ENCODE measurements at places on chromosomes 4 and X.

- DNase-seq: no peak
Observed at GRCh38 chr4:164926301-164926700, 49.3 kb downstream of the APELA start.

GRCh38 chr4:71275004-71275403 lies 63.8 kb upstream of the SLC4A4 start:
- no peak for DNase-seq

GRCh38 chrX:12892716-12893115 lies 13.7 kb upstream of the TLR8 start:
- DNase-seq: peak; percentile 50

- no peak for DNase-seq
Observed at GRCh38 chrX:57070185-57070984, 51.0 kb downstream of the SPIN2B start.

DNA sequence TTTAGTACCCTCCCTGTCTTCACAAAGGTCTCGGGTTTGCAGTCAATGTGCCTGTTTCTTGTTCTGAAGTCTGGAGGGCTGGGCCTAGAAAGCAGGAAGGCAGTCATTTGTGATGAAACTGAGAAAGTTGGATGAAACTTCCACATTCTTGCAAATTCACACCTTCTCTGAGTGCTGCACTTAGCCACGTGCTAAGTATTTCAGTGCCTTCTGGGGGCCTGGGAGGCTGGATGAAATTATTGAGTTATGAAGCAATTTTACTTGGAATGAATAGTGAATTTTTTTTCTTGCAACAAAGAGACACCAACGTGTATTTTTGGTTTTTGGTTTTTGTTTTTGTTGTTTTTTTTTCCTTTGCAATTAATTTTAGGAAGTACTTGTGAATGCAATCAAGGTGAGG lies 71.2 kb downstream of the MSX1 start:
- DNase-seq: no peak

GRCh38 chr4:2642968-2643367 lies 106.5 kb downstream of the FAM193A start:
- no peak for DNase-seq

GRCh38 chr4:89111833-89112563 lies 665 bp downstream of the TIGD2 start:
- peak; percentile 45 for DNase-seq

GRCh38 chr4:133464311-133464710 lies 315.2 kb downstream of the PCDH10 start:
- no peak for DNase-seq

DNA sequence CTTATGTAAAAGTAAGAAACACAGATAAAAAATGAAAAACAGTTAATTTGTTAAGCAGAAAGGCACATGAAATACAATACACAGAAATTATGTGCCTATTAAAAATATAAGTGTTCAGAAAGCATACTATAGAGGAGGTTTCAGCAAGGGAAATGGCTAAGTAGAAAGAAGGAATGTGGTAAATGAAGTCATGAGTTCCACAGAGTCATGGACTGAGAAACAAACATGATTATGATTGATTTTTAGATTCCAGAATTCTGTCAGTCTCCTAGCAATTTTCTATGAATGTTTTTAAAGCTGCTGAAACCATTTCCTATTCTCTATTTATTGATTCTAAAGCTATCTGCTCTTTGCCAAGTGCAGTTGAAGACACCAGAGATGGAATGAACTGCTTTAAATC lies 1398.4 kb downstream of the ARAP2 start:
- no peak for DNase-seq

DNA sequence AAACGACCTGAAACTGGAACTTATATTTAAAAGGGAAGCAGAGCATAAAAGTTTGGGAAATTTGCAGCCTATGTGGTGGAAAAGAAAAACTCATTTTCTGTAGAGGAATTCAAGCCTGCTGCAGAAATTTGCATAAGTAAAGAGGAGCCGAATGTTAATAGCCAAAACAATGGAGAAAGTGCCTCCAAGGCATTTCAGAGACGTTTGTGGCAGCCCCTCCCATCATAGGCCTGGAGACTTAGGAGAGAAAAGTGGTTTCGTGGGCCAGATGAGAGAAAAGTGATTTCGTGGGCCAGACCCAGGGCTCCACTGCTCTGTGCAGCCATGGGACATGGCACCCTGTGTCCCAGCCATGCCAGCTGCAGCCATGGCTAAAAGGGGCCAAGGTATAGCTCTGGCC lies 361.9 kb downstream of the PCDH19 start:
- DNase-seq: no peak

- DNase-seq: no peak
Observed at GRCh38 chr4:17915439-17915838, 104.7 kb downstream of the NCAPG start.

DNA sequence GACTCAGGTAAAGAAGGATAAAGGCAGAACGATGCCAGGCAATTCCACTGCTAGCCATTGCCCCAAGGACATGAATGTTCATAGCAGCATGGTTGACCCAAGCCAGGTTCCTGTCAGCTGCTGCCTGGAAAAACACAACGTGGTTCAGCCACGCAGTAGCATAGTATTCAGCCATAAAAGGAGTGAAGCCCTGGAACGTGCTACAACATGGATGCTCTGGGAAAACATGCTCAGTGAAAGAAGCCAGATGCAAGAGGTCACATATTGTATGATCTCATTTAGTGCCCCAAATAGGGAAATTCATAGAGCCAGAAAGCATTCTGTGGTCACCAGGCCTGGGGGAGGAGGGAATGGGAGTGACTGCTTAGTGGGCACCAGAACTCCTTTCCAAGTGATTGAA lies 129.8 kb downstream of the GPR143 start:
- DNase-seq: peak; percentile 11

- DNase-seq: peak; percentile 48
Observed at GRCh38 chr4:138452826-138453225, 210.7 kb upstream of the SLC7A11 start.

DNA sequence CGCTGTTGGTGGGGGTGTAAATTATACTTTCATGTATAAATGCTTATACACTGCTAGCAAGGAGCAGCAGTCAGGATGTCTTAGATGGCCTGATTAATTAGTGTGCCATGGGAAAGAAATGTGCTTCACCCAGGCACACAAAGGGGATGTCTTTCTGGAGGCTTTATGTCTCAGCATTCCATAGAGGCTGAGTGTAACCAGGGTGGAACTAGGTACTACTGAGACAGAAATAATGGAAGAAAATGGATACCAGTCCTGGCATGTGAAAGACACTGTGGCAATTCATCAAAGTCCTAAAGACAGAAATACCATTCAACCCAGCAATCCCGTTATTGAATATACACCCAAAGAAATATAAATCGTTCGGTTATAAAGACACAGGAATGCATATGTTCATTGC lies 52.5 kb downstream of the PF4 start:
- no peak for DNase-seq

- no peak for DNase-seq
Observed at GRCh38 chr4:185179488-185179887, 24.3 kb downstream of the CFAP97 start.

- DNase-seq: no peak
Observed at GRCh38 chr4:83651846-83652245, 115.9 kb downstream of the GPAT3 start.

- no peak for DNase-seq
Observed at GRCh38 chrX:40205471-40205870, 107.7 kb upstream of the BCOR start.

GRCh38 chrX:11537141-11537540 lies 128.6 kb downstream of the ARHGAP6 start:
- DNase-seq: no peak

- no peak for DNase-seq
Observed at GRCh38 chrX:148929686-148930085, 429.3 kb downstream of the AFF2 start.

- no peak for DNase-seq
Observed at GRCh38 chr4:11446155-11446811, 17.6 kb upstream of the HS3ST1 start.

DNA sequence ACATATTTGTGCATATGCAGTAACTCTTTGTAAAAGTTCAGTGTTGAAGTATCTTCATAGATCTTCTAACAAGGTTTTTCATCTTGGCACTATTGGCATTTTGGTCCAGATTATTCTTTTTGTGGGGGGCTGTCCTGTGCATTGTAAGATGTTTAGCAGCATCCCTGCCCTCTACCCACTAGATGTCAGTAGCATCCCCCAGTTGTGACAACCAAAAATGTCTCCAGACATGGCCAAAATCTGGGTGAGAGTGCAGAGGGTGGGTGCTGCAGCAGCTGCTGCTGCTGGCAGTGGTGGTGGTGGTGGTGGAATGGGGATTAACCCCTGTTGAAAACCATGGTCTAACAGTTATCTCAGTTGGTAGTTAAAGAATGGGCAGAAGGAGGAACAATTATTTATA lies 370.0 kb downstream of the GPAT3 start:
- no peak for DNase-seq

DNA sequence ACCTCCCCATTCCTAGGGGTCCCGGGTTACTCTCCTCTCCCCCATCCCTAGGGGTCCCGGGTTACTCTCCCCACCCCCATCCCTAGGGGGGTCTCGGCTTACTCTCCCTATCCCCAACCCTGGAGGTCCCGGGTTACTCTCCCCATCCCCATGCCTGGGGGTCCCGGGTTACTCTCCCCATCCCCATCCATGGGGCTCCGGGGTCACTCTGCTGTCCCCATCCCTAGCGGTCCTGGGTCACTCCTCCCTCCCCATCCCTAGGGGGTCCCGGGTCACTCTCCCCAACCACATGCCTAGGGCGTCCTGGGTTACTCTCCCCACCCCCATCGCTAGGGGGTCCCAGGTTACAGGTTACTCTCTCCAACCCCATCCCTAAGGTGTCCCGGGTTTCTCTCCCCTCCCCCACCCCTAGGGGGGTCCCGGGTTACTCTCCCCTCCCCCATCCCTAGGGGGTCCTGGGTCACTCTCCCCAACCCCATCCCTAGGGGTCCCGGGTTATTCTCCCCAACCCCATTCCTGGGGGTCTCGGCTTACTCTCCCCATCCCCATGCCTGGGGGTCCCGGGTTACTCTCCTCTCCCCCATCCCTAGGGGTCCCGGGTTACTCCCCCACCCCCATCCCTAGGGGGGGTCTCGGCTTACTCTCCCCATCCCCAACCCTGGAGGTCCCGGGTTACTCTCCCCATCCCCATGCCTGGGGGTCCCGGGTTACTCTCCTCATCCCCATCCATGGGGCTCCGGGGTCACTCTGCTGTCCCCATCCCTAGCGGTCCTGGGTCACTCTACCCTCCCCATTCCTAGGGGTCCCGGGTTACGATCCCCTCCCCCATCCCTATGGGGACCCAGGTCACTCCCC lies 821 bp downstream of the ASMTL start:
- DNase-seq: no peak

DNA sequence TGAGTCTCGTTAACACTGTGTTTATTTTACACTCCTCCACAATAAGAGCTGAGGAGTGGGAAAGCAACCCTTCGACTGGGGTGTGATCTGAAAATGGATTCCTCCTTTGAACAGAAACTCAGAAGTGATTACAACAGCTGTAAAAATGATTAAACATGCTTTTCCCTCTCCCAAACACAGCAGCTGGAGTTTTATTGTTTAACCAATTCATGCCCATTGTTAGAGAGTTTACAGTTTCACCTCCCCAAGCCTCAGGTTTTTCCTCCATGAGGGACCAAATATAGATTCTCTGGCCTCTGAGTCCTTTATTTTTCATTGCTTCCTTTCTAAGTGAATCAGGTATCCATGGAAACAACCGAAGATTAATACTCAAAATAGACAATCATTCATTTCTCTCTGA lies 263.0 kb upstream of the TAPT1 start:
- DNase-seq: no peak

DNA sequence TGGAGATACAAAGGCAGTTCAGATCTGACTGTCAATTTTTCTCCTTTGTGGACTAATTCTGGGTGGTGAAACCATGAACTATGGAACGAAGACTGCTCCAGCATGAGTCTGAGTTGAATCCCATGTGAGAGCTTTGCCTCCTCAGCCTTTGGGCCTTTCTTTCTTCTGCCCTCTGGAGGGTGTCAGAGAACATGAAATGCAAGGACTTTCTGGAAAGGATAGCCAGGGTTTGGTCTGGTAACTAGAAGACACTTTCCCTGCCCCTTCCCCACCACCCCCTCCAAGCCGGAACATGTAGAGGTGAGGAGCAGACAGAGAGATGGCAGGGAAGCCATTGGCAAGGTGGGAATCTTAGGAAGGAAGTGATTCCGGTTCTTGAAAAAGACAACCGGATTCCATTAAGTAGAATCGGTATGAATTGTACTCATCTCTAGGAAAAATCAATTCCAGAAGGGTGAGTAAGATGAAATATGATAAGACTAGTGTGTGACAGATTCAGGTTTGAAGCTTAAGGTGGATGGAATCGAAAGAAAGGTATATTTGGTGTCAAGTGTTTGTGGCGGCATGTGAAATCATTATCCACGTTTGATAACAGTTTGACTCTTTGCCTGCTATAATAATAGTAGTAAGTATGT lies 19.0 kb downstream of the FHL1 start:
- peak; percentile 25 for DNase-seq

DNA sequence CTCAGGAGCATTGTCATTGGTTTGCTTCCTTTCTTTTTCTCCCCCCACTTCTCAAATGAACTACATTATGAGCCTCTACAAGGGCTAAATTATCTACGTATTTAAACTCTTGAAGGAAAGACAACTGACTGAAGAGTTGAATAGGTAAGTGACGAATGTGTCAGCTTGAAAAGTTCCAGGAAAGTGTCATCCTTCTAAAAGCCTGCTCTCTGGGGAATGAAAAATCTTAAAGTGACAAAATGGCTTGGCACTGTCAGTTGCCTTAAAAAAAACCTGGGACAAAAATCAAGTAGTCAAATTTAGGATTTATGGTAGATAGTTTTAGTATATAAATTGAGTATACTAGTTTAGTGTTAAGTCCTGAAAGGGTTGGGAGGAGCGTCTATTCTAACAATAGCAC lies 173.9 kb upstream of the NDP start:
- DNase-seq: no peak

DNA sequence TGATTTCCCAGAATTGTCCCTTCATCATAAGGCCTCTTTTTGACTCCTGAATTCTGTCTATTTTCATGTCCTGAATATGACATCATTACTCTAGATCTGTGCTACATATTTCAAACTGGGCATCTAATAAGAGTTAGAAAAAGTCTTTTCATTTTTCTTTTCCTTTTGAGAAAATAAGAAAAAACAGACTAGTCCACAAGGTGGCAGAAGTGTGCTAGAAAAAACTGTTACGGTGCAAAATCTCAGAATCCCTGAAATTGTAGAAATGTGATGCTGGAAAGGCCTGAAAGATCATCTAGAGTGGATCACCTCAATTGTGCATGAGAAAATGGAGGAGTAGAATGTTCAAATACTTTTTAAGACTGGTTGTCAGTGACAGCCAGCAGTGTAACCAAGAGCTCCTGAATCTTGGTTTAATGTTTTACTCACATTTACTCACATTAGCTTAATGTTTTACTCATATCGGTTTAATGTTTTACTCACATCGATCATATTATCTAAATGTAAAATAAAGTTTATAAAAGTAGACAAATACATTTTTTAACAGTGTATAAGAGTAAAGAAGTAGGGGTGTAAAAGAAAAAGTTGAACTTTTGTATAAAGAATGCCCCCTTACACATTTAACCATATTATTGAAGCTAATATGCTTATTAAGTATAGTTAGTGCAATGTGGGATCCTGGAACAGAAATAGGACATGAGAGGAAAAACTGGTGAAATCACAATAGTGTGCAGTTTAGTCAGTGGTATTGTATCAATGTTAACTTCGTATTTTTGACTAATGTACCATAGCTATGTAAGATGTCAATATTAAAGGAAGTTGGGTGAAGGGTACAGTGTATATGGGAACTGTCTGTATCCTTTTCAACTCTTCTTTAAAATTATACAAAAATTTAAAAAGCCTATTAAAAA lies 15.2 kb downstream of the ASB11 start:
- DNase-seq: peak; percentile 43

All from suppressor macrophage treated with lipopolysaccharide for 4 hours (primary cell).